Stimulated activated CD4-positive, alpha-beta T cell treated with anti-CD3 and anti-CD28 coated beads, TNF-alpha, amount 100 ng/mL, for 1 hour (primary cell): ENCODE measurements at places on chromosomes 1 and 21.

DNA sequence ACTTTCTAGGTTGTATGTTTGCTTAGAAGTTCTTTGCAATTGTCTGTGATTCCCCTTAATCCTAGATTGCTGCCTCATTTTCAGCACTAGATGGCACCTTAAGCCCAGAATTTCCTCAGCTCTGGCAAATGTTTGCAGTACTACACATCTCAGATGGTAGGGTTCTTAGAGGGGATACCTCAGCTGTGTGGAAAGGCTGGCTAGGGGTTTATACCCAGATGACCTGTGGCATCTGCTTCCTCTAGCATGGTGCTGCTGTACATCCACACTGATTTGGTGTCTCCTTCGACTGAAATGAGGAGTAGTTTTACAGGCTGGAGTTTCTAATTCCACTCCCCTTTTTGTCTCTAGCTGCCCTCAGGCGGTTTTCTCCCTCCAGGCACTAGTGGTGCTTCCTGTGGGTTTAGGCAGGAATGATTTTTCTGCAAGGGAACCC is 23.5 kb downstream of the ASB17 start:
- no peak for DNase-seq

- no peak for DNase-seq
Observed at GRCh38 chr1:91070298-91070697, 48.5 kb upstream of the ZNF644 start.

- DNase-seq = peak; percentile 4
Observed at GRCh38 chr1:36650200-36651065, 167.7 kb upstream of the CSF3R start.

GRCh38 chr1:55828044-55828443 is 612.9 kb upstream of the USP24 start:
- no peak for DNase-seq

DNA sequence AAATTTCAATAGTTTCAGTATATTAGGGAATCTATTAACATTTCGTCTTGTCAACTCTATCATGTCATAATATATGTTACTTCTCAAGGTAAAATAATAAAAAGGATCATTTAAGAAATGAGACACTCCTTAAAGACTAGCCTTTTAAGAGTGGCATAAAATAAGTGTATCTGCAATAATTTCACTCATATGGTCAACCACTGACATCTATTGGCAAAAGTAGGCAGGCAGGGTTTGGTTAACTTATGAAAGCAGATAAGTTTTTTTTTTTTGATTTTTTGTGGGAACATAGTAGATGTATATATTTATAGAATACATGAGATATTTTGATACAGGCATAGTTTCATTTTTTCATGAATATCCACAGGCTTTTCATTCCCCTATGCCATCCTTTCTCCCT is 5.5 kb upstream of the RGS21 start:
- no peak for DNase-seq

- DNase-seq = no peak
Observed at GRCh38 chr1:192327997-192328396, 11.2 kb downstream of the RGS21 start.

GRCh38 chr21:15192243-15192642 is 127.4 kb upstream of the NRIP1 start:
- no peak for DNase-seq

GRCh38 chr1:213570487-213570886 is 417.3 kb upstream of the PROX1 start:
- DNase-seq = no peak
